GM12865 (cell line): ENCODE measurements at places on chromosomes 16 and 17.

DNA sequence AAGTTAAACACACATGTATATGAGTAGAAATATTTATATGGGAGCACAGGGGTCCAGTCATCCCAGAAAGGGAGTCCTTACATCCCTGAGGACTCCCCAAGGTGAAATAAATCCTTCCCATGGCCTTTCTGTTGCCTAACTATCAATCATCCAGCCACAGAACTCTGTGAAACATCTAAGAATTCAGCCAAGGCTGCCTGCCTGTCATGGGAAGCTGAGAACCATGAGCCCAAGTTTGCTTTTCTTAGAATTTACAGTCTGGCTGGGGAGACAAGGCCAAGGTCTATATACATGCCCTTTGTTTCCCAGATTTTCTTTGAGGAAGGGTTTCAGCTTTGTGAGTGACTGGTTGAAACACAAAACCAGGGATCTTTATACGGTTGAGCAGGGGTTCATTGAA is 15.8 kb downstream of the MYL4 start:
- no peak for DNase-seq

- DNase-seq: no peak
Observed at GRCh38 chr17:83018658-83019193, 60.7 kb upstream of the METRNL start.

DNA sequence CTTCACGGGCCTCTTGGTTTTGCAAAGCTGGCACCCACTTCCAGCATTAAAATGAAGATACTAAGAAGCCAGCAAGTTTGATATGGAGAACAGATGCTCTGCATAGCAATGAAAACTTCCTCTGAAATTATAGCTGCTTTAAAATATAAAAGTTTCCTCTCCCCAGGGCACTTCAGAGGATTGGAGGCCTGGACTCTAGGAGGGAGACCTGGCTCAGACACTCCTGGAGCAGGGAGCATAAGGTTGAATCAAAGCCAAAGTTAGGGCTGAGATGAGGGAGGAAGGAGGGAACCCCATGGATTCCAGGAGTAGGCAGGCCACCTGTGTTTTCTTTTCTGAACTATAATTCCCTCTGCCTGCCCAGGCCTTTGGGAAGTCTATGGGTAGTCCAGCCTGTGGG is 176.0 kb upstream of the RPL38 start:
- DNase-seq: no peak

DNA sequence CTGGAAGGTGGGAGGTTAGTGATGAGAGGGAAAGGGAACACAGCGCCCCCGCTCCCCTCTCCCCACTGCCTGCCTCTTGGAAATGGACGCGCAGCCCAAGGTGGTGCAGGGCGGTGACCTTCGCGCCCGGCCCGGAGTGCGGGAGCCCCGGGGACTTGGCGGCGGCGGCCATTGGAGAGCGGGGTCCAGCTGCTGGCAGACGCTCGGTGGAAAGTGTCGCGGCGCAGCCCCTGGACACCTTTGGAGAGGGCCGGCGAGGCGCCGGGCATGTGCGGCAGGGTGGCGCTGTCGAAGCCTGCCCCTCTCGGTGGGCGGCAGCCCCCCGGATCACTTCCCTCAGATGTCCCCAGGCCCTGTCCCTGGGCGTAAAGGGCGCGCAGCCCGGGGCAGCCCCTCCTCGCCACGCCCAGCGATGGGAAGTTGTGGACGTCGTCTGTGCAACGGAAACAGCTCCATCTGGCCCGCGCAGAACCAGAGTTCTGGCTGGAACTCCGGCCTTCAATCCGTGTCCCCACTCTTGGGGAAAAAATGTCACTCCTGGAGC is 16.7 kb downstream of the SALL1 start:
- DNase-seq: no peak

GRCh38 chr17:60606036-60606435 is 6.0 kb downstream of the PPM1D start:
- no peak for DNase-seq
